ENCODE measurements at places on chromosomes 13 and 19.
A peak's percentile ranks its signal among the peaks of the same experiment; 100 is the strongest.

GRCh38 chr19:21922276-21922675 lies 86.3 kb upstream of the ZNF43 start:
- no peaks in the 10 kb centered on the region for H3K36me3 ChIP-seq
- DNase-seq = no peak
- H3K4me3 ChIP-seq = no peak overlapping the region
- no peak overlapping the region for H3K27ac ChIP-seq

- H3K27me3 ChIP-seq = no peaks in the 10 kb centered on the region
- H3K4me3 ChIP-seq = no peak overlapping the region
- no peak overlapping the region for H3K27ac ChIP-seq
- H3K36me3 ChIP-seq = no peaks in the 10 kb centered on the region
Observed at GRCh38 chr13:89899302-89900103, 1448.0 kb upstream of the MIR17HG start.

GRCh38 chr13:112683581-112683980 lies 6.3 kb upstream of the ATP11A start:
- H3K4me1 ChIP-seq = peaks cover under 1% of the 10 kb centered on the region
- H3K27ac ChIP-seq = no peak overlapping the region
- DNase-seq = no peak

DNA sequence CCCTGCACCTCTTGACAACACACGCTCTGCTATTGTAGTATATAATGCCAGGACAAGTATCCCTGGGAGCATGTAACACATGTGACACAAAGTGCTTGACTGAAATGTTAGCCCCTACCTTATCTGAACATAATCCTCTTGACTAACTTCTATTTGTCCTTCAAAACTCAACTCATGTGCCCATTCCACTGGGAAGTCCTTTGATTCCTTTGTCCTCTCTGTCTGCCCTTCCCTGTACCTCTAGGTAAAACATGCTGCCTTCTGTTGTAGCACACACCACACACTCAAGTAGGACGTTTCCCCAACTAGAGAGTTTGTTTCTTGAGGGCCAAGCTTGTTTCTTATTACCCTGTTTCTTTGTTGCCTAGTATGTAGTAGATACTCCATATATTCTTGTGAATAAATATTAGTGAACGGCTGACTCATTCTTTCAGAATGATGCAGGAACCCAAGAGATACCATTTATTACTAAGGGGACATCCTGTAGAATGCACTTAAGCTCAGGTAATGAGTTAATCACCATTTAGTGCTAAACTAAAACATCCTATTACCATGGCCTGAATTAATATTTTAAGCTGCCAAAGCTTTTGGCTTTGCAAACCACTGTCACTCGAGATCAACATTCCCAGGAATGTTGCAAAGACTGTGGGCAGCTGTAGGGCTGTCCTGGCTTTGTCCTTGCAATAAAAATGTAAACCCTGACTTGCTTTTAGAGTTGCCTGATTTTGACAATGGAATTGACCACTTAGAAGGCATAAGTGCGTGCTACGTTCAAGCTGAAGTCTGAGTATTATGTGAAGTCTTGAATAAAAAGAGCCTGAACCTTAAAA lies 313.4 kb downstream of the COG6 start:
- DNase-seq = no peak
- no peak overlapping the region for H3K27ac ChIP-seq
- no peaks in the 10 kb centered on the region for H3K27me3 ChIP-seq
- H3K4me3 ChIP-seq = no peak overlapping the region

DNA sequence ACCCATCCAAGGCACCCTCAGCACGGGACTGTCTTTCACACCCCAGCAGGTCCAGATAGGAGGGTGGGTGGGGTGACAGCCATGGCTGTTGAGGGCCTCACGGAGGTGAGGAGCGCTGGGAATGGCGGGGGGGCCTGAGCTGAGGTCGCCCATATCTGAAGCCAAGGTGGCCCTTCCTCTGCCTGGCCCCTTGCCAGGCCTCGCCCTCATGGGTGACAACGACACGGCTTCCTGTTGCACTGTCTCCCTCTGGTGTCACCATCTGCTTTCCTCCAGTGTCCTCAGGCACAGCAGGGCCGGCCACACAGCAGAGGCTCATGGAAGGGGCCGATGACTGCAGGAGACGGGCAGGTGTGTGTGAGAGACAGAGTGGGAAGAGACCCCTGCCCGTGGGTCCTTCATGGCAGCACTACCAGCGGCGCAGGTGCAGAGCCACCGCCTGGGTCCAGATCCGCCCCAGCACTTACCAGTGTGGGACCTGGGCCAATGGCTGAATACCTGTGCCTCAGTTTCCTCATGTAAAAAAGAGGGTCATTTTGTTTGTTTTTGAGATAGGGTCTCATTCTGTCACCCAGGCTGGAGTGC lies 8.1 kb upstream of the NKPD1 start:
- no peak for DNase-seq
- no peaks in the 10 kb centered on the region for H3K27me3 ChIP-seq
- peaks cover 9% of the 10 kb centered on the region for H3K36me3 ChIP-seq
- H3K4me3 ChIP-seq = no peak overlapping the region
- H3K4me1 ChIP-seq = peaks cover 3% of the 10 kb centered on the region

DNA sequence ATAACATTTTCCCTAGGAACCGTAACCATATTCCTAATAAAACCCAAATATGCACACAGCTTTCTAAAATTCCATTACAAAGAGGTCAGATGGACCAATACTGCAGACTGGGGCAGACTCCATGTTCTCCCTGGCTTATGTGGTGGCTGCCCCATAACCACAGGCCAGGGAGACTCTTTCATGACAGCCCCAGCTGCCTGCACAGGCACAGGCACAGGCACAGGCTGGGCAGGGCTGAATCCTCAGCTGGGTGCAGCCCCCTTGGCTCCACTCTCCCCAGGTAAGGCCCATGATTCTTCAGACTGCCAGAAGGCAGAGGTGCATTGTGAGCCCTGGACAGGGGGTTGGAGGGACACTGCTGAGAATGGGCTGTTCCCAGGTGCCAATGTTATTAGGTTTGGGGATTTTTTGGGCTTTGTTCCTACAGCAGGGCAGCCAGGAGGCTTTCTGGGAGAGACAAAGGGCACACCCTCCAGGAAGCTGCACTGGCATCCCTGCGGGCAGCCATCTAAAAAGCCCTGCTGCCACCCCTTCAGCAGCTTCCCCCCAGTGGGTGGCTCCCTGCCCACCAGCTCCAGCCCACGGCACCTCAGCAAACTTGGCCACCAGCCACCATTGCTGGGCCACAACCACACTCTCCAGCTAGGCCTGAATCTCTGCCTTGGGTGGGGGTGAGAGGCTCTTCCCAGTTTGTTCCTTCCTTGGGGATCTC lies 20.0 kb downstream of the DOCK9 start:
- no peaks in the 10 kb centered on the region for H3K4me1 ChIP-seq
- H3K27ac ChIP-seq = no peak overlapping the region
- DNase-seq = no peak

GRCh38 chr13:44972956-44973581 lies 16.2 kb downstream of the NUFIP1 start:
- no peak overlapping the region for H3K27ac ChIP-seq
- no peak overlapping the region for H3K4me3 ChIP-seq

DNA sequence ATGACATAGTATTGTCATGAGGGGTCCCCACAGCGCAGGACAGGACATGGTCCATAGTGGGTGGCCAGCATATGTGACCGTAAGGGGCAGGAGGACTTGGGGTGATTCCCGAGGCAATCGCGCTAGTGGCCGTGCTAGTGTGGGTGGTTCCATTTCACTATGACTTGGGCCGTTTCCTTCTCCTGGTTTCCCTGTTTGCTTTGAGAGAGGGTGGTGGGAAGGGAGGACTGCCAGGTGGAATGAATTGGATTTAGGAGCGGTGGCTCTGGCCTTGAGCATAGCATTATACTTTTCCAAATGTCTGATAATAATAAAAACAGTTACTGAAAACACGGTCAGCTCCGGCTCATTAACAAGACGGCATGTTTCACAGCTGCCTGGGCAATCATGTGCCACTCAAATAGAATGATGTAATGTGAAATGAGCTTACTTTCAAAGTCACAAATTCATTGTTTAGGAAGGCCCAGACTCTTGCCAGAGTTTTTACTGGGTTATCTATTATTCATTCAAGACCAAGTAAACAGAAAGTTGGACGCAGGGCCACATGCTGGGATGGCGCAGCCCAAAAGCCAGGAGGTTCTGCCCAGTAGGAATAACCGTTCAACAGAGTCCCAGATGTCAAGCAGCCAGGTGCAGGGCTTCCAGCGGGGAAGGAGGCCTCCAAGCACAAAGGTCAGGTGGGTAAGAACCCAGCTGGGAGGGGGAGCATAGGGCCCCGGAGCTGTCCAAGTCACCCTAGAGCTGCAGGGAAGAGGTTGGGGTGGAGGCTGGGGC lies 19.6 kb upstream of the SLC15A1 start:
- H3K27me3 ChIP-seq = no peaks in the 10 kb centered on the region
- no peak overlapping the region for H3K4me3 ChIP-seq
- H3K4me1 ChIP-seq = no peaks in the 10 kb centered on the region
- H3K27ac ChIP-seq = no peak overlapping the region
- no peak for DNase-seq

DNA sequence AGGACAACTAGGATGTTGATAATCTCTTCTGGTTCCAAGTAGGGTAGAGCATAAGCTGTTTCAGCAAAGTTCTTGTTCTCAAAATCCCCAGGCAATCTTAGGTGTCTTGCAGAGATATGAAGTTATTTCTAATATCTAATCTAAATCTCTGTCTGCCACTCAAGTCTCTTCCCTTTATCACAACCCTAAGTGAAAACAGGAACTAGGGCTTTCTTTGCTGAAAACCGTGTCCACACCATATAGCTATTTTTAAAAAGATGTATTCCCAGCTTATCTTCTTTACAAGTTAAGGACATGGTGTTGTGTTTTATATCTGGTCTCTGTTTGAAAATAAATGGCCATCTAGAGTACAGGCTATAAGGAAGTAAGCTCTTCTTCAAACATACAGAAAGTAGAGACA lies 11.3 kb upstream of the RNASEH2B start:
- no peaks in the 10 kb centered on the region for H3K27me3 ChIP-seq
- H3K27ac ChIP-seq = no peak overlapping the region
- peak; percentile 54 for DNase-seq
- peaks cover 21% of the 10 kb centered on the region for H3K4me1 ChIP-seq
- H3K4me3 ChIP-seq = no peak overlapping the region

- DNase-seq = peak; percentile 22
- no peak overlapping the region for H3K4me3 ChIP-seq
- H3K36me3 ChIP-seq = no peaks in the 10 kb centered on the region
- peaks cover 2% of the 10 kb centered on the region for H3K4me1 ChIP-seq
- no peak overlapping the region for H3K27ac ChIP-seq
Observed at GRCh38 chr13:97259798-97260714, 37.9 kb downstream of the MBNL2 start.

- no peaks in the 10 kb centered on the region for H3K27me3 ChIP-seq
- H3K27ac ChIP-seq = no peak overlapping the region
- H3K4me1 ChIP-seq = no peaks in the 10 kb centered on the region
- H3K36me3 ChIP-seq = peaks cover 25% of the 10 kb centered on the region
- DNase-seq = no peak
Observed at GRCh38 chr13:19737844-19738557, 44.7 kb downstream of the PSPC1 start.

- DNase-seq = peak; percentile 89
- peaks cover 14% of the 10 kb centered on the region for H3K4me1 ChIP-seq
- H3K27ac ChIP-seq = no peak overlapping the region
- no peak overlapping the region for H3K4me3 ChIP-seq
Observed at GRCh38 chr13:109790942-109791605, 4.7 kb upstream of the IRS2 start.

GRCh38 chr19:27740396-27740795 lies 1472.6 kb downstream of the UQCRFS1 start:
- no peaks in the 10 kb centered on the region for H3K27me3 ChIP-seq
- no peak overlapping the region for H3K4me3 ChIP-seq
- no peak overlapping the region for H3K27ac ChIP-seq
- no peaks in the 10 kb centered on the region for H3K4me1 ChIP-seq

DNA sequence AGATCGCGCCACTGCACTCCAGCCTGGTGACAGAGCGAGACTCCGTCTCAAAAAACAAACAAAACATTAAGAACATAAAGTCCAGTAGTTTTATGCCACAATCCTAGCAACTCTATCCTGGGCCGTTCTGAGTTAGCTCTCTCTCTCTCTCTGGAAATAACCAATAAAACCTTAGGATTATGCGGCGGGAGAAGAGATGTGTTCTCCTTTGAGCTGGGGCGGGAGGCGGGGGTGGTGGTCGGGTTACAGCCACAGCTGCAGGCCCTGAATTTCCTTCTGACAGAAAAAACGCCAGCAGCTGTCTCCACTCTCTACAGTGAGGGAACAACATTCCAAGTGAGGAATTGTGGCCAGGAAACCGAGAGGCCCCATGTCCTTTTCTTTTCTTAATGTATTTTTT lies 9.1 kb upstream of the PNMA8A start:
- H3K36me3 ChIP-seq = no peaks in the 10 kb centered on the region
- no peak overlapping the region for H3K4me3 ChIP-seq
- peaks cover 5% of the 10 kb centered on the region for H3K27me3 ChIP-seq
- H3K27ac ChIP-seq = no peak overlapping the region
- no peaks in the 10 kb centered on the region for H3K4me1 ChIP-seq

- H3K4me1 ChIP-seq = peaks cover 43% of the 10 kb centered on the region
- no peak overlapping the region for H3K4me3 ChIP-seq
- DNase-seq = no peak
- H3K27ac ChIP-seq = no peak overlapping the region
- peaks cover 5% of the 10 kb centered on the region for H3K36me3 ChIP-seq
Observed at GRCh38 chr19:18647371-18647767, 10.5 kb downstream of the KLHL26 start.
